ENCODE measurements at places on chromosomes 2 and 18.

DNA sequence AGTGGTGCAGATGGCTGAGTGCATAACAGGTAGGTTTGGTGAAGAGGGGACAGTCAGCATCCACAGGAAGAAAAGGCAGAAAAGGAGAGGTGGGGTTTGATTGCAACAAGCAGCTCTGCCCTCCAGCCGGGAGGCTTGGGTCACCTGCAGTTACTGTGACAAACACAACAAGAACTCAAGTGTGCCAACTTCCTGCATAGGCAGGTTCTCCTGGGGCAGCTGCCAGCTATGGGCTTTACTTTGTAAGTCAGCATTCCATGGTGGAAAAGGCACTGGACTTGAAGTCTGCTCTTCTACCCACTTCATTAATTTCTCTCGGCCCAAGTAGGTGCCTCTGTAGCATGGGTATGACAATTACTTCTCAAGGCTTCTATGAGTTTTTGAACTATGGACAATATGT, 98.9 kb downstream of the MYT1L start:
- no peak for DNase-seq

- DNase-seq: no peak
Observed at GRCh38 chr2:233368756-233369155, 14.5 kb downstream of the DGKD start.

GRCh38 chr2:46026431-46026830, 270.8 kb upstream of the EPAS1 start:
- DNase-seq: no peak

DNA sequence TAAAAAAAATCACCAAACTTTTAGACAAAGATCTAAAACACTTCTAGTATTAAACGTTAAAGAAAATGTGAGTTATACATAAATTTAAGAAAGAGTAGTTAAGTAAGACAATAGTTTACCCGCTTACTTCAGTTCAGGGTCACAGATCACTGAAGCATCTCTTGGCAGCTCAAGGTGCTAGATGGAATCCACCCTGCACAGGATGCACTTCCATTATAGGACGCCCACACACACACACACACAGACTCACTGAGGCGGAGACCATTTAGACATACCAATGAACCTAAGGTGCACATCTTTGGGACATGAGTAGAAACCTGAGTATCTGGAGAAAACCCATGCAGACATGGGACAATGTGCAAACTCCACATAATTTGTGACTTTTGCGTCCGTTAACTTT, 630.6 kb upstream of the ZNF804A start:
- no peak for DNase-seq

DNA sequence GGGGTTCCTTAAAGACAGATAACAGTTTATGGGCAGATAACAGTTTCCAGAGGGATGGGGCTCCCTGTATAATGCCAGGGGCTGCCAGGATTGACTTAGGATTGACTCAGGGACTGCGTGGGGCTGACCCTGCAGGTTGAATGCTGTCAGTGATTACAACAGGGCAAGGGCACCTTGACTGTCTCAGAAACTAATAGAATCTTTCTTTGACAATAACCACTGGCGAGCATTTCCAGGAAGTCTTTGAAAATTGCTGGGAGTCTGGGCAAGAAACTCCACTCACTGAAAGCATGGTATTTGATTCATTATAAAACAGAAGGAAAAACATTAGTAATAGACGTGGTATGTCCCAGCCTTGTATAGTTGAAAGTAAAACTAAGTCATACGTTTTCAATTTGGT, 101.0 kb downstream of the GPD2 start:
- no peak for DNase-seq

DNA sequence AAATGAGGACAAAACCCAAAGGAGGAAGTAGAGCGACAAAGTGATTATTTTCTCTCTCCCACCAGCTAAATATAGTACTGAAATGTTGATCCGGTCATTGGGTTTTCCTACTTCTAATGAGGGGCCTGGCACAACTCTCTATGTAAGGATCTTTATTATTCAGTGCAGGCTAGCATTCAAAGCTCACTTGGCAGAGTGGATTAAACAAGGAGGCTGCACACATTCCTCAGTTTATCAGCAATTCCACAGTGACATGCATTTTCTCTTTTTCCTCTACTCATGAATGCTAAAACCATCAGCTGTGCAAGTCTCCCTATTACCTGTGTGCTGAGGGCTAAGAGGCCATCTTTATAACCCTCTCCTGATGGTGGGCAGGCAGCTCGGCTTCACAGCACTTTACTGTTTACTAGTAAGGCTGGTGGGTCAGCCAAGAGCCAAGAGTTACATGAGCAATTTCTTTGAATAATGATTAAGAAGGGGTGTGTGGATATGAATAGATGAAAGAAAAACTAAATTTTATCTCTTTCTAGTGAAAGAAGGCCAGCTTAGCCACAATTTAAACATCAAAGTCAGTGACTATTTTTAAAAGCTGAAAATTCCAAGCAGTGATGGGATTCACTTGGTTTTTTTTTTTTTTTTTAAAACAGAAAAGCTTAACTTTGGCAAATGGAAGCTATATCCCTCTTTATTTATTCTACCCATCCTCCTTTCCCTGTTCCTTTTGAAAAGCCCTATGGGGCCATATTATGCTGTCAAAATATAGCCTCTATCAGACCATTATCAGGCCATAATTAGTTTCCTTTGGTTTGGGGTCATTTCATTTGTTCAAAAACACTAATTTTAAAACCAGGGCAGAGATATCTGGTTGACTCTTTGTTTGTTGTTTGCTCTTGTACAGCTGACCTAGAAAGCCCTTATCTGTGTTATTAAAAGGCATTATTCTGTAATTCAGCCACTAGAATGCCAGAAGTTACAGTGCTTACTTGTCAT, 111.0 kb downstream of the RBM43 start:
- DNase-seq: no peak

All from CD4-positive, alpha-beta T cell treated with Interleukin-17A for 1 hour (primary cell).